ENCODE measurements at places on chromosomes 1 and 21. TPM values are rescaled to one million over a fixed set of nuclear protein-coding genes. Genes with fewer than 3 reads are reported as not detected.
A peak's percentile ranks its signal among the peaks of the same experiment; 100 is the strongest.

DNA sequence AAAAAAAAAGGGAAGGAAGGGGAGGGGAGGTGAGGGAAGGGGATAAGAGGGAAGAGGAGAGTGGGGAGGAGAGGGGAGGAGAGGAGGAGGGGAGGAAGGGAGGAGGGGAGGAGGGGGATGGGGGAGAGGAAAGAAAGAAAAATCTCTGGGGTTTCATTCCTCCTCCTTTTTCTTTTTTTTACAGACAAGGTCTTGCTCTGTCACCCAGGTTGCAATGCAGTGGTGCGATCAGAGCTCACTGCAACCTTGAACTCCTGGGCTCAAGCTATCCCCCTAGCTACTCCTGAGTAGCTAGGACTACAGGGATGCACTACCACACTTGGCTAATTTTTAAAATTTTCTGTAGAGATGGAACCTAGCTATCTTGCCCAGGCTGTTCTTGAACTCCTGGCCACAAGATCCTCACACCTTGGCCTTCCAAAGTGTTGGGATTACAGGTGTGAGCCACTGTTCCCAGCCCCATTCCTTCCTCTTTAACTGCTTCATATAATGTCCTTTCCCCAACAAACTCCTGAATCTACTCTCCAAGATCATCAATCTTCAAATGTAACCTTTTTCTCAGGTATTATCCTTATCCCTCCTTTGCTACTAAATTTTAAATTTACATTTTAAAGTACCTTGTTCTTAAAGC, 23.2 kb downstream of the GON4L start:
- no peak for DNase-seq
- H3K27ac ChIP-seq: no peak overlapping the region
- H3K27me3 ChIP-seq: no peaks in the 10 kb centered on the region
- no peaks in the 10 kb centered on the region for H3K4me1 ChIP-seq
- H3K36me3 ChIP-seq: no peaks in the 10 kb centered on the region
- no peak overlapping the region for H3K4me3 ChIP-seq

DNA sequence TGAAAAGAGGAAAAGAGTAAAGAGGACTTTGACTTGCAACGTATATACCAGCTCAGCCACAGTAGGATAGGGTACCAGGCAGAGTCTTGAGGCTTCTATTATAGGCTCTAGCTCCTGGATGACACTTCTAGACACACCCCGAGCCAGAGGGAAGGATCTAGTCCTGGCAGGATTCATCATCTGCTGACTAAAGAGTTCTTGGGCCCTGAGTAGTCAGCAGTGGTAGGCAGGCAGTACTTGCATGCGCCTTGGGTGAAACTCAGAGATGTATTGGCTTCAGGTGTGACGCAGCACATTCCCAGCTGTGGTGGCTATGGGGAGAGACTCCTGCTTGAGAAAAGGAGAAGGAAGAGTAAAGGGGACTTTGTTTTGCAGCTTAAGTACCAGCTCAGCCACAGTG, 162.3 kb upstream of the APP start:
- H3K27ac ChIP-seq: no peak overlapping the region
- no peaks in the 10 kb centered on the region for H3K36me3 ChIP-seq
- no peak overlapping the region for H3K4me3 ChIP-seq
- H3K27me3 ChIP-seq: no peaks in the 10 kb centered on the region
- no peaks in the 10 kb centered on the region for H3K4me1 ChIP-seq
- no peak for DNase-seq

GRCh38 chr1:203153989-203154821, 21.4 kb downstream of the MYBPH start:
- no peaks in the 10 kb centered on the region for H3K36me3 ChIP-seq
- H3K27ac ChIP-seq: peak overlapping the region; percentile 23
- H3K4me3 ChIP-seq: no peak overlapping the region
- H3K27me3 ChIP-seq: no peaks in the 10 kb centered on the region
- no peaks in the 10 kb centered on the region for H3K4me1 ChIP-seq

- H3K36me3 ChIP-seq: no peaks in the 10 kb centered on the region
- H3K4me1 ChIP-seq: no peaks in the 10 kb centered on the region
- no peak overlapping the region for H3K27ac ChIP-seq
- no peaks in the 10 kb centered on the region for H3K27me3 ChIP-seq
- DNase-seq: no peak
These were observed 30.4 kb downstream of the KCNN3 start for GRCh38 chr1:154839691-154840090.

GRCh38 chr1:227197064-227197463, 121.2 kb downstream of the CDC42BPA start:
- H3K27me3 ChIP-seq: no peaks in the 10 kb centered on the region
- no peak for DNase-seq
- no peak overlapping the region for H3K4me3 ChIP-seq
- H3K4me1 ChIP-seq: no peaks in the 10 kb centered on the region

GRCh38 chr1:6685381-6685780, 16.2 kb downstream of the DNAJC11 start:
- H3K36me3 ChIP-seq: peaks cover 5% of the 10 kb centered on the region
- DNase-seq: no peak
- no peak overlapping the region for H3K27ac ChIP-seq
- H3K4me3 ChIP-seq: no peak overlapping the region

DNA sequence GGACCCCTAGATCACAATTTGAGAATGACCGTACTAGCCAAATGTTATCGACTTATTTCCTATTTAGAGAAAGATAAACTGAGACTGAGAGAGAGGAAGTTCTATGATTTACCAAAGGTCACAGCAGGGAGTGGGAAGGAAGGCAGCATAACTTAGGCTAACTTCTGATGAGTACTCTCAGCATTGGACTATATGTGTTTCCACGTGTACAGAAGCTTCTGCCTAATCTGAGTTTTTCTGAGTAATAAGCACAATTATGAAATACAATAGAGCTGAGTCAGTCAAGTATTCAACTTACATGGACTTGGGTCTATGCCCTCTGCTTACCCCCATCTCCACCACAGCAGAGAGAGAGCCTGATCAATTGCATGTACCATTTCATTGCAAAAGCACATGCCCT, 88.1 kb upstream of the HIVEP3 start:
- no peaks in the 10 kb centered on the region for H3K36me3 ChIP-seq
- no peak overlapping the region for H3K4me3 ChIP-seq
- DNase-seq: no peak
- H3K27me3 ChIP-seq: no peaks in the 10 kb centered on the region
- H3K4me1 ChIP-seq: no peaks in the 10 kb centered on the region

DNA sequence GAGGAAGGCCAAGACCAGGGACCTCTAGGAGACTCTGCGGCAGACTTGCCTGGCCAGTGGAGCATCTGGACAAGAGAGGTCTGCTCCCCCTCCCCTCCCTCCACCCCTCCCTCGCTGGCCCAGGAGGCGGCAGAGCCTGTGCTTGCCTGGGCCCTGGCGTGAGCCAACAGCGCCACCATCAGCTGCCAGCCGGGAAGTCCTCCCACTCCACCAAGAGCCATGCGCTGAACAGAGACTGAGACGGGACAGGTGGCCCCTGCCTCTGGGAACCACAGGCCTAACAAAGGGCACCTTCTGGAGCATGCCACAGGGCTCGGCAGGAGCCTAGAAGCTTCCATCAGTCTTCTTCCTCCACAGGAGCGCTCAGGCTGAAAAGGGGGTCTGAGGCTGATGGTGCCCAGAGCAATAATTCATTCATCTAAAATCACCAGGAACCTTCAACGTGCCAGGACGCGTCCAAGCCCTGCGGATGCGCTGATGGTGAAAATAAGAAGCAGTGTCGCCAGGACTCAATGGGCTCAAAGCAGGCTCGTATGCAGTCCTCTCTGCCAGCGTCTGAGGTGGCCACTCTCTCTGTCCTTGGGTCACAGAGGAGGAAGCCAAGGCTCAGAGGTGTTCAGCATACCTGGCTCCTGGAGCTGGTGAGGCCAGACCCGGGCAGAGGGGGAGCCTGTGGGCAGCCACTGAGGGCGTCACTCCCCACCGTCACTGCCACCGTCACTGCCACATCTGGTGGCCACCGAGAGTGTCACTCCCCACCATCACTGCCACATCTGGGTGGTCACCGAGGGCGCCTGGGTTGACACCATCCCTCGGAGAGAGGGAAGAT, 161.2 kb downstream of the NPHP4 start:
- H3K27ac ChIP-seq: no peak overlapping the region
- no peak for DNase-seq
- no peaks in the 10 kb centered on the region for H3K27me3 ChIP-seq
- no peak overlapping the region for H3K4me3 ChIP-seq
- H3K4me1 ChIP-seq: no peaks in the 10 kb centered on the region

DNA sequence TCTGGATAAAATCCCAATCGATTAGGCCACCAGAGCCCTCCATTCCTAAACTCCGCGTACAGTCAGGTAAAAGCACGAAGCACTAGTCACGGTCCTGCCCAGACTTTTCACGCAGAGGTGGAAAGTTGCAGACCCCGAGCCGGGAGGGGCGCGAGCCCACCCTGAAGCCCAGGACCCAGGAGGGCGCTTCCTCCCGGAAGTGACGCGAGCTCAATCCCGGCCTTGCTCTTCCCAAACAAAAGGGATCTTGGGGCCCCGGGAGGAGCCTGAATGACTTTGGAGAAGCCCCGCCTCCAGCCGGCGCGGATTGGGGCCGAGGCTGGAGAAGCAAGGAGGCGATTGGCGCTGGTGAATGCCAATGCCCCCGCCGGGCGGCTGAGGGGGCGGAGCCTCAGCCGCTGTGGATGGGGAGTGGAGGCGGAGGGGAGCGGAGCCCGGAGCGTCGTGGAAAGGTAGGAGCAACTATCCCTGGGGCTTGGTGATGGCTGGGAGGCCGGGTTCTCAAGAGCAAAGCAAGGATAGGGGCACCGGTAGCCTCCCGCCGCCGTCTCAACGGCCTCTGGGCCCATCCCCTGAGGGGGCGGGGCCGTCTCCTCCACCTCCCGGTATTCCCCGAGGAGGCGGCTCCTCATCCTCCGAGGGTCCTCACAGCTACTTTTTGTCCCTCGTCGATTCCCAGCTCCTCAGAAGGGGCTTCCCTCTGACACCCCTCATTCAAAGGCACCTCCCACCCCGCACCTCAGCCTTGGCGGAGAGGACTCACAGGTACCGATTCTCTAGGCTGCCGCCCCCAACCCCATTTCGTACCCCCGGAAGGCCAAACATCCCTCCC, at the start of gene CTTNBP2NL:
CTTNBP2NL (plus strand) TSS at position 394 of the 832 bp plus-strand sequence. CDS start 19,952 bp downstream, outside the sequence.
- H3K4me3 ChIP-seq: peak within 1 kb of the TSS; percentile 70
- no peaks in the 10 kb centered on the region for H3K36me3 ChIP-seq
- no peaks in the 10 kb centered on the region for H3K27me3 ChIP-seq
- H3K4me1 ChIP-seq: peaks cover 53% of the 10 kb centered on the region

GRCh38 chr1:80778094-80778840, 1022.5 kb upstream of the ADGRL2 start:
- no peak overlapping the region for H3K4me3 ChIP-seq
- no peak overlapping the region for H3K27ac ChIP-seq
- H3K27me3 ChIP-seq: no peaks in the 10 kb centered on the region

DNA sequence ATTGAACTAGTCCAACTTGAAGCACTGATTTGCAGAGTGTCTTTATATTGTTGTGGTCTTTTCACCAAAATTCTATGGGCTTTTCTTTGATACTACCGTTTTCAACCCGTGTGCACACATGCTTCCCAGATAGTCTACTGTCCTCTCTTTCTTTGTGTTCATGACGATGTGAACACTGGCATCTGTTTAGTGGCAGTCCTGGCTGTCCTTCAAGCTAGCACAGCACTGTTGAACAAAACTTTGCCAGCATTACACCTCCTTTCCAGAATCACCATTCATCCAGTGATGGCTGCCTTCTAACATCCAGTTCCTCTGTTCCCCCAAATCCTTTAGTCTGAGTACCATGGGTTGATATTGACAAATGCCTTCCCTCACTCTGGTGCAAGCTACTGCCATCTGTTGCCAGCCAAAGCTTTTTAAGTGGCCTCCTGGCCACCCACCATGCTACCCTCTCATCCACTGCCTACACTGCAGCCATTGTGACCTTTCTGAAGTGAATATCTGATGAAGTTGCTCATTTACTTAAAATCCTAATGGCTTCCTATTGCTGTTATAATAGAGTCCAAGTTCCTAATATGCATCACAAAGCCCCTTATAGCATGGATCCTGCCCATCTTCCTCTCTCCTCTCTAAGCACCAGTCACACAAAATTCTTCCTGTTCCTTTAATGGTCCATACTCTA, 94.3 kb downstream of the NIBAN1 start:
- H3K4me3 ChIP-seq: no peak overlapping the region
- no peaks in the 10 kb centered on the region for H3K27me3 ChIP-seq
- no peaks in the 10 kb centered on the region for H3K4me1 ChIP-seq
- no peak overlapping the region for H3K27ac ChIP-seq
- H3K36me3 ChIP-seq: no peaks in the 10 kb centered on the region

- H3K36me3 ChIP-seq: no peaks in the 10 kb centered on the region
- DNase-seq: no peak
- no peaks in the 10 kb centered on the region for H3K4me1 ChIP-seq
These were observed 204.2 kb upstream of the RRP15 start for GRCh38 chr1:218080863-218081262.

DNA sequence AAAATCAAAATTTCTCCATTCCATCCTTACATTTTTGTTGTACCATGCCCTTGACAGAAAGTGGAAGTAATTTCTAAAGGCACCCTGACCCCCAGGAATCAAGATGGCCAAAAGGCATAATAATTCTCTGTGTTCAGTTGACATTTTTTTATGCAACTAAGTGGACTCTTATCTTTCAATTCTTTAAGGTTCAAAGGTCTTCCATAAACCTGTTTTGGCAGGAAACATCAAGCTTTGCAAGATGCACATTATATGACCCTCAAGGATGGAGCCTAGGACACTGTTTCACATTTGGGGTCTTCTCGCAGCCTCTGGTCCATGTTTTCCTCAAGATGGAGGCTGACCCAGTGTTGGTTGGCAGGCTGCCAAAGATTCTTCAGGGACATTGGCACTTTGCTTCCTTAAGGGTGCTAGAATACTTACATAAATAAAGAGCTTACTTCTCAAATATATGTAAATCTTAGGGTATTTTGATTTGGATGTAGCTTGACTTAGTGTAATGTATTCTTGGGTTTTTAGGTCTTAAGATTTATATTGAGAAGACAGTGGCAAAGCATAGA, 48.0 kb upstream of the COG2 start:
- H3K27me3 ChIP-seq: no peaks in the 10 kb centered on the region
- no peaks in the 10 kb centered on the region for H3K36me3 ChIP-seq
- DNase-seq: no peak
- H3K4me3 ChIP-seq: no peak overlapping the region
- H3K4me1 ChIP-seq: no peaks in the 10 kb centered on the region

GRCh38 chr1:10338047-10338446, 60.8 kb upstream of the PGD start:
- no peak for DNase-seq
- no peak overlapping the region for H3K27ac ChIP-seq
- no peak overlapping the region for H3K4me3 ChIP-seq
- no peaks in the 10 kb centered on the region for H3K36me3 ChIP-seq

The AADACL3 gene
- not detected for total RNA-seq

The APOBEC4 gene
- total RNA-seq: not detected

The TMEM82 gene
- 36.0 TPM for total RNA-seq

The KAZN gene
- 25.2 TPM for total RNA-seq

All from Peyer's patch (tissue), 4 donors.